GM13976 (cell line): ENCODE measurements at places on chromosomes 2 and 18.

DNA sequence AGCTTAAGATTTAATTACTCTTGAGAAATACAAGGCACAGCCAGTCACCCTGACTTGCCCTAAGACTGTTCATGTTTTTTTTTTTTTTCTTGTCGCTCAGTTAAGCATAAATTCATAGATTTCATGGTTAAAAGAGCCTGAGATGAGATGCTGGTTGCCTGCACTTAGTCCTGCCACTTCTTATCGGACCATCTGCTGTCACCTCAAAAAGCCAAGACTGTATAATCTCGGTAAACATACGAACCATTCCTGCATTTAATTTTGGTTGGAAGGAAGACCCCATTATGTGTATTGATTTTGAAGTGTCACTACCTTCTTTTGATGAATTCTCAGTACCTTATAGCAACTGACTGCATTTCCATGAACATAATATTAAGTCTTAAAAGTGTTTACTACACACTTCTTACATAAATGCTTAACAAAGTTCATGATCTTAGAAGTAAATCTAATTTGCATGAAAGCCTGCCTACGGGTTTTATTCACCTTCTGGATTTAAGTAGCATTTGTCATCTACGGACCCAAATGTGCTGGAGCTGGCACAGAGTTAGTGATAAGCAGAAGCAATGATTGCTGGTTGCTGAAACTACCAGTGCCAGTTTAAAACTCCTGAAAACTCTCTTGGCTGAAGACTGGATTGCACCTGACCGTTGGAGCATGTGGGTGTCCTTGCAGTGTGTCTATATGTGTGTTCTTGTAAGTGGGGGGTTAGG, 843.4 kb downstream of the TMEM182 start:
- DNase-seq = no peak

DNA sequence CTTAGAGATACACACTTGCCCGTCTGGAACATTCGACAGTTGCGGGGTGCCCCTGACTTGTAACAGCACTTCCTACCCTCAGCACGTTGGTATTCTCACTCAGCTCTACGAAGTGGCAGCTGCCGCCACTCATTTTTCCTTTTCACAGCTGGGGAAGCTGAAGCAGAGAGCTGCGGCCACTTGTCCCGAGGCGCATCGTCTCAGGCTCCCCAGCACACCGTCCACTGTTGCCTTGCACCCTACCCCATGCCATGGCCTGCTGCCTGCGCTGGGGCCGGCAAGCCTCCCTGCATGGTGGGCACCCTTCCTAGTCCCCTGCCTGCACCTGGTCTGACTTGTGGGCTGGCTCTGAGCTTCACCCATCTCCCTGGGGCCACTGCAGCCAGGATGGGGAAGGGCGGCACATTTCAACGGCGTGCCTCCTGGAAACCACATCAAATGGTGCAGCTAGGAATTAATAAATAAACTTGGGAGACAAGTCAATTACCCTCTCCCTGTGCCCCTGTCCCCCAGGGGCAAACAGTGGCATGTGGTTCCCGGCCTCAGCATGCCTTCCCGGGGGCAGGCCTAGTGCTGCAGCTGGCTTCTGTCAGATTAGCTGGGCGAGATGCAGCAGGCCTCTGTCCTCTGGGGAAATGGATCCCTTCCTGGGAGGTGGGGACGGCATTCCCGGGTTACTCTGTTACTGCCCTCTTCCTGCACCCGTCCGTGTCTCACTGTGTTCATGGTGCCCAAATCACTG, 64.7 kb upstream of the HAAO start:
- no peak for DNase-seq

DNA sequence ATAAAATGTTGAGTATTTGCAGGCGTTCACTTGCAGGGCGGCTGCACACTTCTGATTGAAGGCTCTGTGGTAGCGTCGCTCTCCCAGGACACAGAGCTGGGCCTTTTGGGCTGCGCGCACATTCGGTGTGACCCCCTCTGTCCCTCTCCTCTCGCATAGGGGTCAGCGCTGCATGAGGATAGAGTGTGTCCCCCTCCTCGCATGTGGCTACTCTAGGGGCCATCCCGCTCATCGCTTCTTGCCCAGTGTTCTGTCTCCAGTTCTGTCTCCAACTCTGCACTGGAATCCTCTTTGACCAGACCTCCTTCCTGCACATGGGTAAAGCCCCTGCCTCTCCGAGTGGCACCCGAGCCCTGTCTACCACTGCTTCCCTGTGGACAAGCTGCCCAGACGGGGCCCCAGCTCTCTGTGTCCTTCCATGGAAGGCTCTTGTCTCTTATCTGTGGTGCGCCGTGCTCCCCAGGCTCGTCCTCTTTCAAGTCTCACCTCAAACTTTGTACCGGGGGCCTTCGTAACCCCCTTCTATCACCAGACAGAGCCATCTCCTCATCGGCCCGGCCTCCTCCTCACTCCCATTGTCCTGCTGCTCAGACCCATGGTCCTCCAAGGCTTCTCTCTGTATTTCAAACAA, 278.0 kb upstream of the HDAC4 start:
- DNase-seq = no peak

GRCh38 chr2:74715880-74716279, 61.8 kb downstream of the SEMA4F start:
- no peak for DNase-seq

DNA sequence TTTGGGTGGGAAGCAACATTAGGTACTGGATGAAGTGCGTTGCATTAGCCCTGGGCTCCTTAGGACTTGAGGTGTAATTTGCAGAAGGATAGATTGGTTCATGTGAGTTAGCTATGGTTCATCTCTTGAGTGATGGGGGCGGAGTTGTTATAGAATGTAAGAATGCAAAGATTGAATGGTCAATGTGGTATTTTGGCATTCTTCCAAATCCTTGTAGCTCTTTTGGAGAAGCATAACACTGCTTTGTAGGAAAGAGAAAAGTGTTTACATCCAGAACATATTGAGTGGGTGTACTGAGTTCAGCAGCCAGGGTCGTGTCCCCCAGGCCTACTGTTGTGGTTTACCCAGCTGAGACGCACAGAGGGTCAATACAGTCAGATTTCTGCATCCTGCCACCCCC, 173.5 kb downstream of the FMNL2 start:
- DNase-seq = no peak

GRCh38 chr18:32735781-32736180, 37.0 kb downstream of the KLHL14 start:
- DNase-seq = no peak

DNA sequence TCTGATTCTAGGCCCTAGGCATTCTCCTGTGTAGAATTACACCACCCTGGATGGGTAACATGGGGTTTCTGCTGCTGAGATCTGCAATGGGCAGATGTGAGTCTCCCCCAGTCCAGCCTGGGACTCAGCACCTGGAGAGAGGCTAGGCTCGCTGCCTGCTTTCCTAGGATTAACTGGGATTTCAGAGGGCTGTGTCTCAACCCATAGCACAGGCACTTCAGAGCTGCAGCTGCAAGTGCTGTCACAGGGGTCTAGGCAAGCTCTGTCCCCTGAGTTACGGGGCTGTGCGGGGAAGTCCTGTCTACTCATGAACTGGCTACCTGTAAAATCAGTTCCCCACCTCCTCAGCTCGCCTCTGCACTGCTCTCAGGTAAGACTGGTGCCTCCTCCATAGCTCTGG, 51.5 kb downstream of the CABLES1 start:
- DNase-seq = no peak
